Keratinocyte (primary cell): ENCODE measurements at places on chromosomes 5 and 9. TPM values are rescaled to one million over a fixed set of nuclear protein-coding genes. Genes with fewer than 3 reads are reported as not detected.

Gene CNTNAP3
- polyA plus RNA-seq, result 3.5 to 9.3 TPM (median 6.7 TPM) in 3 replicates

GRCh38 chr9:36922548-36922947, 111.5 kb downstream of the PAX5 start:
- no peak for DNase-seq
- H3K27me3 ChIP-seq, result no peaks in the 10 kb centered on the region
- H3K27ac ChIP-seq, result no peak overlapping the region
- H3K4me3 ChIP-seq, result no peak overlapping the region

DNA sequence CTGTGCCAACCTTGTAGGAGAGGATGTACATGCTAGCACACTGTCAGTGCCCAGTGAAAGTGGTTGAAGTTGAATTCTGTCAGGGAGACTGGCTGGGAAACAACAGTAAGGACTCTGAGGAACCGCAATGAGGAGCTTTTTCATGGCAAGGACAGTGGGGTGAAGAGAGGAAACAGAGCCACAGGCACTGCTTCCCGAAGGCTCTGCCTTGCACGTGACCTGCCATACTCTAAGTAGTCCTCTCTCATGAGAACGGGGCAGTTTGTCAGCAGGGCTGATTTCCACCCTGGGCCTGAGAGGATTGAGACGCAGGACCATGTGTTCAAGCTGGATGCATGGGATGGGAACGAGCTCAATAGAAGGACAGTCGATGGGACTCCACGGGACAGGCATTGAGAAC, 106.6 kb upstream of the CTSL start:
- no peak overlapping the region for H3K4me3 ChIP-seq
- no peaks in the 10 kb centered on the region for H3K4me1 ChIP-seq
- H3K36me3 ChIP-seq, result no peaks in the 10 kb centered on the region
- H3K27me3 ChIP-seq, result peaks cover 3% of the 10 kb centered on the region

DNA sequence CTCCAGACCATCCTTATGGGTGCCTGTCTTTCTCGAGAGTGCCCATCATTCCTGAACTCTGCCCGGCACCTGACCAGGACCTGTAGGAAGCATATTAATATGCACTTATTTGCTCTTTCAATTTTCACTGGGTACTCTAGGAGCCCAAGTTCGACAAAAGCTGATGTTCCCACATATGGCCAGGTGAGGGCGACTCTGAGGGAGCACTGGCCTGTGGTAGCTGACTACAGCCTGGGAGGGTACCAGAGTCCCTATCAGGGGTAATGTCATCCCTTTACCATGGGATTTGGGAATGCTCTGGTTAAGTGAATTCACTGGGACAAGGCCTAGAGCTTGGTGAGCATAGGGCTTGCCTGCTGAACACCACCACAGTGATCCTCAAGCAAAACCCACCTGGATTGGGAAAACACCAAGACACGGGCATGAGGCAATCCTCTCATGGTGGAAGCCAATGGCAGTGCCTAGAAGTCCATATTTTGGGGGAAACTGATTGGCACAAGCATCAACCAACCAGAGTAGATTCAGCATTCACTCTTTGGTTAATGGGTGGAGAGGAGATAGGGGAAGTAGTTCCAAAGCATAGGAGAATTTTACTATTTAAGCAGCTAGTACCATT, 112.2 kb downstream of the MTX3 start:
- H3K4me3 ChIP-seq, result no peak overlapping the region
- H3K36me3 ChIP-seq, result no peaks in the 10 kb centered on the region
- H3K4me1 ChIP-seq, result no peaks in the 10 kb centered on the region

GRCh38 chr5:68682400-68683160, 411.2 kb upstream of the SLC30A5 start:
- DNase-seq, result no peak
- H3K27me3 ChIP-seq, result no peaks in the 10 kb centered on the region
- no peaks in the 10 kb centered on the region for H3K36me3 ChIP-seq

Gene PCDHA4
- 0.01 to 0.15 TPM (median 0.07 TPM) in 3 replicates for polyA plus RNA-seq

- H3K27me3 ChIP-seq, result no peaks in the 10 kb centered on the region
- no peaks in the 10 kb centered on the region for H3K4me1 ChIP-seq
- H3K36me3 ChIP-seq, result no peaks in the 10 kb centered on the region
Observed at GRCh38 chr9:76330034-76330433, 64.2 kb downstream of the RFK start.

Gene PCDHB10
- 0.04 to 0.07 TPM (median 0.05 TPM) in 3 replicates for polyA plus RNA-seq

DNA sequence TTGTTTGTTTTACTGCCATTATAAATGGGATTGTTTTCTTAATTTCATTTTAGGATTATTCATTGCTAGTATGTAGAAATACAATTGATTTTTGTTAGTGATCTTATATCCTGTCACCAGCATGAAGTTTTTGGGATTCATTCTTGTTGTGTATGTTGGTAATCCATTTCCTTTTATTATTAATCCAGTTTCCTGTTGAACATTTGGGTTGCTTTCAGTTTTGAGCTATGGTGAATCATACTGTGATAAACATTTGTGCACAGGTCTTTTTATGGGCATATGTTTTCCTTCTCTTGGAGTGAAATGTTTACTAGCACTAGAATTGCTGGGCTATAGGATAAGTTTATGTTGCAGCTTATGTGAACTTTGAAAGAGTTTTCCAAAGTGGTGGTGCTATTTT, 69.6 kb downstream of the MAN2A1 start:
- no peak for DNase-seq
- no peak overlapping the region for H3K4me3 ChIP-seq
- peaks cover 6% of the 10 kb centered on the region for H3K36me3 ChIP-seq
- H3K27ac ChIP-seq, result no peak overlapping the region

GRCh38 chr9:92048924-92049625, 66.1 kb downstream of the SPTLC1 start:
- no peak overlapping the region for H3K27ac ChIP-seq
- H3K4me1 ChIP-seq, result no peaks in the 10 kb centered on the region
- H3K4me3 ChIP-seq, result no peak overlapping the region
- H3K36me3 ChIP-seq, result peaks cover 25% of the 10 kb centered on the region
- H3K27me3 ChIP-seq, result no peaks in the 10 kb centered on the region

DNA sequence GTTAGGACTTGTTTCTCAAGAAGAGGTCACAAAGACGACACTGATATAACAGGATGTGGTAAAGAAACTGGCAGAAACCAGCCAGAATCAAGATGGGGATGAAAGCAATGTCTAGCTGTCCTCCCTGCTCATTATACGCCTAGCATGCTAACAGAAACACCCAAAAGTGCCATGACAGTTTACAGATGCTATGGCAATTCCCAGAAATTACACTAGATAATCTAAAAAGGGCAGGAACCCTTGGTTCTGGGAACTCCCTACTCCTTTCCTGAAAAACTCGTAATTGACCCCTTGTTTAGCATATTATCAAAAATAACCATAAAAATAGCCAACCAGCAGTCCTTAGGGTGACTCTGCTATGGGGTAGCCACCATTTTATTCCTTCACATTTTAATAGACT, 10.9 kb upstream of the MRPS30 start:
- no peak overlapping the region for H3K27ac ChIP-seq
- no peaks in the 10 kb centered on the region for H3K4me1 ChIP-seq
- no peak overlapping the region for H3K4me3 ChIP-seq
- no peaks in the 10 kb centered on the region for H3K36me3 ChIP-seq
- no peaks in the 10 kb centered on the region for H3K27me3 ChIP-seq

Gene SMIM33
- polyA plus RNA-seq, result not detected in 3 replicates

DNA sequence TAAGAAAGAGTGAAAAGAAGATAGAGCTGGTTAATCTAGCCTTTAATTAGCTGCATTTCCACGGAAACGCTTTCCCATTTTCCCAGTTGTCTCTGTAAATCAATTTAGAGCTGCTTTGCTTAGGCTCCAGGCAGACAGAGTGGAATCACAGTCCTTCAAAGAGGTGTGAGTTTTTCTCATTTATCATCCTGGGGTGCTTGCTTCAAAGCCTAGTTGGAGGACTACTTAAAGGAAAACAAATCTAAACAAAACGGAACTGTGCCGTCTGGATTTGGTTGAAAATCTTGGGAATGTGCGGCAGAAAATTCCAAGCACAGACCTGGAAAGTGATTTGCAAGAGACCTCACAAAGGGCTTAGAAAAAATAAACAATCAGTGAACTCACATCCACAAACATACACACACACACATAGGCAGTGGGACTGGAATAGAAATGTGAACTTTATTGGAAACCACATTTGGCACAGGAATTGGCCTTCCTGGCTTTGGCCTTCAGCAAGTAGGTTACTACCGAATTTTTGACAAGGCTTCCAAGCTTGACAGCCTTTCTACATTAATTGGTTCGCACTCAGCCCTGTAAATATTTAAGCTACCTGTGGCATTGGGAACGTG, 235.2 kb upstream of the SLC24A2 start:
- no peak overlapping the region for H3K4me3 ChIP-seq
- no peaks in the 10 kb centered on the region for H3K4me1 ChIP-seq
- H3K27ac ChIP-seq, result no peak overlapping the region
- no peak for DNase-seq

- H3K4me3 ChIP-seq, result no peak overlapping the region
- H3K36me3 ChIP-seq, result peaks cover 15% of the 10 kb centered on the region
- H3K27ac ChIP-seq, result no peak overlapping the region
- no peak for DNase-seq
- H3K27me3 ChIP-seq, result no peaks in the 10 kb centered on the region
Observed at GRCh38 chr9:130111786-130112537, 58.3 kb downstream of the GPR107 start.

- H3K27me3 ChIP-seq, result no peaks in the 10 kb centered on the region
- H3K27ac ChIP-seq, result no peak overlapping the region
- H3K36me3 ChIP-seq, result no peaks in the 10 kb centered on the region
- no peak for DNase-seq
- H3K4me1 ChIP-seq, result no peaks in the 10 kb centered on the region
Observed at GRCh38 chr5:88377705-88378656, 109.3 kb upstream of the TMEM161B start.

DNA sequence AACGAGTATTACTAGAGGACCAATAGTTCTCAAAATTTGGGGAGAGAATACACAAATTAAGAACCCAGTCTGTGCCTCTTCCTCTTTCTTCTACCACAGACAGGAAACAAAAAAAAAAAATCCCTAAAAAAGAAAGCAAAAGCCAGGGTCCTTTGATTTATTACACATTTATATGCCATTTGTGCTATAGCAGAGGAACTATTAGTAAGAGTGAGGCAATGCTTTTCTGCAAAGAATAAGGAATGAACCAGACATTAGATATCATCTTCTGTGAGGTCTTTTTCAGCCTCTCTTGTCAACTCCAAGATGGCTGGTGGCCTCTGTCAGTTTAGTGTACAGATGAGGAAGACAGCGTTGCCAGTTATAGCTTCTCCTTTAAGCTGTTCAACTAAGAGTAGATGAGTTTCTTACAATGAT, 127.6 kb downstream of the RFX3 start:
- H3K4me3 ChIP-seq, result no peak overlapping the region
- H3K4me1 ChIP-seq, result no peaks in the 10 kb centered on the region
- H3K27ac ChIP-seq, result no peak overlapping the region
- no peak for DNase-seq
- no peaks in the 10 kb centered on the region for H3K36me3 ChIP-seq

DNA sequence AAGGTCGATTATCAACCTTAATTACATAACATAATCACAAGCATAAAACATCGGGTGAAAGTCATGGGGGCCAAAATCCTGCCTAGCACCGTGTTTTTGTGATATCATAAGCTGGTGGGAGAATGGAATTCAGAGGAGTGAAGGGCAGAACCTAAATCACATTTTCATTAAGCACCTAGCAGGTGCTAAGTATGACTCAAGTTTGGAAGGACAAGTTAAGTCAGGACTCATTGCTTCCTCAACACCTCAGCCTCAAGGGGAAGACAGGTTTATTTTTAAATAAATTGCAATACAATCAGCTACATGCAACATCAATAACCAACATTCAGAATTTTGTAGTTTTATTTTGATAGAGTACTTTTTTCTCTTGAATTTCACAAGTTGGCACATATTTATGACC, 33.5 kb upstream of the GAS1 start:
- no peaks in the 10 kb centered on the region for H3K27me3 ChIP-seq
- DNase-seq, result no peak
- peaks cover 56% of the 10 kb centered on the region for H3K4me1 ChIP-seq
- H3K27ac ChIP-seq, result no peak overlapping the region
- no peak overlapping the region for H3K4me3 ChIP-seq

DNA sequence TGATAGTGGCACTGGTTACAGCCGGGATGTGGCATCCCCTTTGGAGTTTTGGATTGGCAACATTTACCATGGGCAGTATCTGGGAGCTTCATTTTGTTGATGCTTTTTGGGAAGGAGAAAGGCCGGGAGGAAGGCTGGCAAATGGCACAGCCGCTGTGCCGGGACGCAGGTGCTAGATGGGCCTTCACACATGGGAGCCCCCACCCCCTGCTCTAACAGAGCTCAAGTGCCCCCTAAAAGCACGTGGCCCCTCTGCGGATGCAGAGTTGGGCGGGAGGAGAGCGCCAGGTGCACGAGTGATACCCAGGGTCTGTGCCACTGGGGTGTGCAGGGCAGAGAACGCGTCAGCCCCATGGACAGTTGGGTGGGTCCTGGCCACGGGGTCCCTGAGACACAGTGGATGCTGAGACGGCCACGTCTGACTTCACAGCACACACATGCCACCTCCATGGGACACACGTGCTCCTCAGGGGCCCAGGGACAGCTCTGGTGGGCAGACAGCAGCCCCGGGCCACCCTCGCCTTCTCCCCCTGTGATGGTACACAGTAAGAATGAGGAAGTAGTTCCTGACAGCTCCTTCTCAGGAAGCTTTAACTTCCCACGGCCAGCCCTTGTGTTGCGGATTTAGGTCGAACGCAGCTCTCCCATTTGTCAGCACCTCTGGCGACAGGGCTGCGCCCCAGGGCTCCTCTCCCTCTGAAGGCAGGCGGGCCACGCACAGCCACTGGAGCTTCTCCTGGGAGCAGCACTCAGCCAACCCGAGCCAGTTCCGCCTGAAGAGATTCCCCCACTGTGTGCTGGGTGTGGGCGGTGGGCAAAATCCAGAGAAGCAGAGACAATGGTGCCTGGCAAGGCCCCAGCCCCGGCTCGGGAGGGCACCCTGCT, 10.8 kb downstream of the SLC9A3 start:
- H3K36me3 ChIP-seq, result no peaks in the 10 kb centered on the region
- no peak overlapping the region for H3K4me3 ChIP-seq
- H3K4me1 ChIP-seq, result peaks cover 4% of the 10 kb centered on the region
- peaks cover 65% of the 10 kb centered on the region for H3K27me3 ChIP-seq
- no peak for DNase-seq

GRCh38 chr9:99352826-99353225, 130.7 kb downstream of the SEC61B start:
- no peaks in the 10 kb centered on the region for H3K4me1 ChIP-seq
- no peak for DNase-seq
- no peak overlapping the region for H3K27ac ChIP-seq
- H3K27me3 ChIP-seq, result no peaks in the 10 kb centered on the region

DNA sequence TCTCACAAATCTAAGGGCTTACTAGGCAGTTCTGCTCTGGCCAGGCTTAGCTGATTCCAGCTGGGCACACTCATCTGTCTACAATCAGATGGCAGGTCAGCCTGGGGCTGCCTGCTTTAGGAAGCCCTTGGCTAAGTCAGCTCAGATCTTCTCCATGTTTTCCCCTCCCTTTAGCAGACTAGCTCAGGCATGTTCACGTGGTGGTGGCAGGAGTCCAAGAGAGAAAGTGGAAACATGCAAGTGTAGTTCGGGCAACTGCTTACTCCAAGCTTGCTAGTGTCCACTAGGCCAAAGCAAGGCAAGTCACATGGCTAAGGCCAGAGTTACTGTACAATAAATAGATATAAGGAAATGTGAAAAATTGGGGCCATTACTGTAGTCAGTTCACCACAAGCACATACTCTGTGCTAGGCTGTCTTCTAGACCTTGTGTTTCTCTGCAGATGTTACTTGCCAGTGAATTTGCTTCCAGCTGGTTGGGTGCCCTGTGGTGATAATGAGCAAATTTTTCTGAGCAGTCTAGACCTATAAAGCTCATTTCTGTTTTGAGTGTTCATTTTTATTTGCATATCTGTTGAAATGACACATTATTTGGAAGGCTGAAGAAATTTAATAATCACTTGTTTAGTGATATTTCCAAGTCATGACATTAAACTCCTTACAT, 38.3 kb downstream of the RECK start:
- H3K36me3 ChIP-seq, result no peaks in the 10 kb centered on the region
- peak; percentile 76 for DNase-seq
- peaks cover 12% of the 10 kb centered on the region for H3K4me1 ChIP-seq
- no peak overlapping the region for H3K27ac ChIP-seq
- H3K27me3 ChIP-seq, result no peaks in the 10 kb centered on the region
